ENCODE measurements at places on chromosomes 6 and 20.

DNA sequence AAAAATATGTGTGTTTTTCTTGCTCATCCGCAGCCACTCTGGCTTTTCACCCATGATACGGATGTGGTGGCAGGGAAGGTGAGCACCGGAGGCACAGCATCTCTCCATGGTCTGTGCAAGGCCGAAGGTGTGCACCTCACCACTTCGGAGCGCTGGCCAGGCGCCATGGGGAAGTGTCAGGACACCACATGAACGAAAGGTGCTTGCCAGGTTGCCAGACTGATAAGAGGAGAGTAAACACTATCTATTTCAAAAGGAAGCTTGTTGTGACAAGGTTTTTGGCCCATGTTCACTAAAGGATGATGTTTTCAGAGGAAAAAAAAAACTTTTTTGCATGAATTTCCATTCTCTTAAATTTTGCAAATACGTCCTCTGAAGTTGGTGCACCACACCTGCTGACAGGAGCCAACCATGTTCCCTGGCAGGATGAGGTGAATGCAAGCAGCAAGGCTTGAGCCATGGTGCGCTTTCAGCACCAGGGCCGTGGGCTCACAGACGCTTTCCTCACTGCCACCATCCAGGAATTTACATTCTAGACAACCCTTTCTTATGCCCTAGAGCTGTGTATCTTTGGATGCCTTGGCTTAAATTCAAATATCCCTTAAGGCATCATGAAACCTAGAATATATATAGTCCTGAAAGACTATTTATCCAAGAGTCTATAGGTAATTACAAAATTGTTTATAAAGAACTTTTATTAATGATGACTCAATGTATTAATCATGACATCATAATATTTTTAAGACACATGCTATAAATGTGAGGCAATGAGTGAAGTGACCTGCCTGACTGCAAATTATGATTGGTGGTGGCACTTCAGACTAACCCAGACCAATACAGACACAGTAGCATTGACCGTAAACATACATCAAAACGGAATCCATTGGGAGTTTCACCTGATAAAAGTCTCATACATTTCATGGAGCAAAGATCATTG, 234.5 kb downstream of the TFAP2A start:
- no peak for DNase-seq

DNA sequence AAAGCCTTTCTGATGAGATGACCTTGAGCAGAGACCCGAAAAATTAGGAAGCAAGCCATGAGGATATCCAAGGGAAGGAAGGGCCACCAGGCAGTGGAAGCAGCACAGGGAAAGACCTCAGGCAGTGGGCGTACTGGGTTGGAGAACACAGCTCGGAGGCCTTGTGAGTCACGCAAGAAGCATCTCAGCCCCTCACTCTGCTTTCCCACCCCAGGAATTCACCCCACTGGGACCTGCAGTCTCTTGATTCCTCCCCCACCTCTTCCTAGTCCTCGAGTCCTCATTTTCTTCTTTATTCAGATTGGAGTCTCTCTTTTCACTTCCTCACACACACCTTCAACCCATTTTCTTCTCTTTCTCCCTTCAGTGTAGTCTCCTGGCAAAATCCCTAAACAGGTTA, 27.0 kb downstream of the RPRD1B start:
- DNase-seq: no peak

GRCh38 chr6:158410784-158411183, 98.5 kb downstream of the TULP4 start:
- no peak for DNase-seq

DNA sequence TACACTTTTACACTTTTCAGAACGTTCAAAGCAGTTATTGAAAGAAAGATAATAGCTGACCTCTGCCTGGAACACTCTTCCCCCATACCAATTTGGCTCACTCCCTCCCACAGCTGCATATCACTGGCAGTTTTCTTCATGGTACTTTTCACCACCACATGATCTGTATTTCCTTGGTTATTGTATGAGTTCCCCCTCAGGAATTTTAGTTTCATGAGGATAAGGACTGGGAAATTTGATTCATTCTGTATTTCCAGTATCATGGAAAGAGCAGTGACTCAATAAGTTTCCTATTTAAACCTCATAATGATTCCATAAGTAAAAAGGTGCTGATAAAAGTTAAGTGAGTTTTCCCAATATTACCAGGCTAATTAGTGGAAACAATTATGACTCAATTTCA, 16.0 kb downstream of the HTR1B start:
- no peak for DNase-seq

GRCh38 chr6:143811501-143812157, 31.5 kb upstream of the LTV1 start:
- no peak for DNase-seq

DNA sequence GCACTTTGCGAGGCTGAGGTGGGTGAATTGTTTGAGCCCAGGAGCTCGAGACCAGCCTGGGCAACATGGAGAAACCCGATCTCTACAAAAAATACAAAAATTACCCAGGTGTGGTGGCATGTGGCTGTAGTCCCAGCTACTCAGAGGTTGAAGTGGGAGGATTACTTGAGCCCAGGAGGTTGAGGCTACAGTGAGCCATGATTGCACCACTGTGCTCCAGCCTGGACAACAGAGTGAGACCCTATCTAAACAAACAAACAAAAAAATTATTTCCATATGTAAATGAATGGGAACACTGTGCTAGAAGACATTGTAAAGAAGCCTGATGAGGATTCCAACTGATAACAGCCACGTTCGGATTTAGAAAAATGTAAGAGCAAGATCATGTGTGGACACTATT, 154.2 kb downstream of the ZFP64 start:
- no peak for DNase-seq

DNA sequence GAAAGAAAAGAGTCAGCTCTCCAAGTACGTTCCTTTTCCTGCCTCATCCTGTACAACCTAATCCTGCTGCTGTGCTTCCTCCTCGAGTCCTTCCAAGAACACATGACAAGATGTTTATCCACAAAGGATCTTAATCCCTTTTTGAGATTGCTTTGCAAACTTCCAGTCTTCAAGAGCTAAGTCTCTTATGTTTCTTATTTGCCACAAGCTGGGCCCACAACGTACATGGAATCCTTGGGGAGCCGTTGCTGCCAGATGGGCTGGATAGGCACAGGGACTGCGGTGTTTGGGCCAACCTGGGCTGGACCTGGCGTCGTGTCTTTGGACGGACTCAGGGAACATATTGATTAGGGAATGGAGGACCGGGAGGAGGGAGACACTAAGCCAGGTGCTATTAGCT, 79.7 kb upstream of the AFDN start:
- DNase-seq: peak; percentile 14

GRCh38 chr20:38152175-38152620, 12.9 kb downstream of the TGM2 start:
- DNase-seq: no peak

GRCh38 chr6:85404564-85405174, 45.2 kb upstream of the NT5E start:
- no peak for DNase-seq

DNA sequence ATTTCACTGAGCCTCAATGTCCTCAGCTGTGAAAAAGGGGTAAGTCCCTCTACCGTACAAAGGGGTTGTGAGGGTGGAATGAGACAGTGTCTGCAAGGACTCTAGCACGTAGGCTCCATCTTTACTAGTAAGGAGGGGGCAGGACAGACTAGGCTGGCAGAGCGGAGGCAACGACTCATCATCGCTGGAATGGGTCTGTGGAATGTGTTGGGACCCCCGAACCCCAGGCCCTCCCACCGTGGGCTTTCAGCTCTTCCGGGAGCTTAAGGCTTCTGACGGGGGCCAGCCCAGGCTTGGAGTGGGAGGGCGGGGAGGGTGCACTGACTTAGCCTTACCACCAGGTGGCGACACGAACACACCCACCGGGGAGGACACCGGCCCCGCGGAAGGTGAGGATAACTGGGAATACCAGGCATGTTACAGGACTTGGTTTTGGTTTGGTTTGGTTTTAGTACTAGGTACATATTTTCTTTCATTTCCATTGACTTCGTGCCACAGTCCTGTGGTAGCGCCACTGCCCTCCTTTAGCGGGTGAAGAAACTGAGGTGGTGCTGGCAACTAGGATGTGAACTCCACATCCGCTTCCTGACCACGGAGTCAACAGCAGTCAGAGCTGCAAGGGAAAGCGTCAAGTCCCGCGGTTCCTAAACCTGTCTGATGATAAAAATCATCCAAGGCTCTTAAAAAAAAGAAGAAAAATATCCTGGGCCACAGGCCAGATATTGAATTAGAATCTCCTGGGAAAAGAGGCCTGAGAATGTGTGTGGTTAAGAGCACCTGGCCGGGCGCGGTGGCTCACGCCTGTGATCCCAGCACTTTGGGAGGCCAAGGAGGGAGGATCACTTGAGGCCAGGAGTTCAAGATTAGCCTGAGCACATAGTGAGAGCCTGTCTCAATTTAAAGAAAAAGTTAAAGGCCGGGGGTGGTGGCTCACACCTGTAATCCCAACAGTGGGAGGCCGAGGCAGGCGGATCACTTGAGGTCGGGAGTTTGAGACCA, 10.3 kb upstream of the TULP1 start:
- peak; percentile 66 for DNase-seq

DNA sequence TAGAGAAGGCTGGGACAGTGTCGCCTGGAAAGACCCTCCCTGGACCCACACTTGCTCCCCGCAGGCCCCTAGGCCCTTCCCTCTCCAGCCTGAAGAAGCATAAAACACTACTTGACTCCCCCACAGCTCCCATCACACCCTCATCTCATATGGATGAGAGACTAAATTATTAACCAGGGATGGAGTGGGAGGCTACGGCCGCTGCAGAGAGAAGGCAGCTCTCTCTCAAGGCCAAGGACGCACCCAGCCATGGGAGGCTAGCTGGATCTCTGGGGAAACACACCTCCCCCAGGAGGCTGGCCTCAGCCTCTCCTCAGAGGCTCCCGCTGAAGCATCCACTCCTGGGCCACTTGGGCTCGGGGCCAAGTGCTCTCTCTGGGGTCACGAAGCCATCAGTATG, 102.5 kb downstream of the GRM4 start:
- no peak for DNase-seq

DNA sequence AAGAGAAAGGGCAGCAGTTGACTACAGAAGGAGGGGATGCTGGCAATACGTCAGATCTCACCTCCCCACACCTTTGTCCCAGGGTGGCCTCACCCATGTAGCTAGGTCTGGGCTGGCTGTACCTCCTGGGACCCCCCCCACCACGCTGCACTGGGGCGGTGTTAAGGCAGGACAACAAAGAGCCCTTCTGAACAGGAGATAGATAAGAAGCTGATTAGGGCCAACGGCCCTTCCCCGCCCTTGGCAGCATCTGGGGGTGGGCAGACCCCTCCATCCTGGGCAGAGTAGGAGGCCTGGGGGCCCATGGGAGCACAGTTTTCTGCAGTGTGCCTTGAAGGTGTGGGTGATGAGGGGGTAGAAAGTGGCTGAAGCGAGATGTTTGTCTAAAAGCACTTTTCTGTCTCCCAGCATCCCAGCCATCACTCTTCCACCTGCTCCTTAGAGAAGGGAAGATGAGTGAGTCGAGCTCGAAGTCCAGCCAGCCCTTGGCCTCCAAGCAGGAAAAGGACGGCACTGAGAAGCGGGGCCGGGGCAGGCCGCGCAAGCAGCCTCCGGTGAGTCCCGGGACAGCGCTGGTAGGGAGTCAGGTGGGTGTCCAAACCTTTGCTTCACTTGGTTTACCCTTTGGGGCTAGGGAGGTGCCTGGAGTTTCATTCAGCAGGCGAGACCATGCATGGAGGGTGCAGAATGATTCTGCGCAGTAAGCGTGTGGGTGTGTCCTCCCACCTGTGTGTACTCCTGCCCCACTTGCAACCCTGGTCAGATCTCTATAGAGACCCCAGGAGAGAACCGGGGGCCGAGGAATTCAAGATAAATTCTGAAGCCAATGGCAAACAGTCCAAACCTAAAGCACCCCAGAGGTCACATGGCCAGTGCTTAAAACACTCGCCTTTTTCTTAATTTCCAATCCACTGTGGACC, 3.9 kb downstream of the HMGA1 start:
- DNase-seq: no peak

DNA sequence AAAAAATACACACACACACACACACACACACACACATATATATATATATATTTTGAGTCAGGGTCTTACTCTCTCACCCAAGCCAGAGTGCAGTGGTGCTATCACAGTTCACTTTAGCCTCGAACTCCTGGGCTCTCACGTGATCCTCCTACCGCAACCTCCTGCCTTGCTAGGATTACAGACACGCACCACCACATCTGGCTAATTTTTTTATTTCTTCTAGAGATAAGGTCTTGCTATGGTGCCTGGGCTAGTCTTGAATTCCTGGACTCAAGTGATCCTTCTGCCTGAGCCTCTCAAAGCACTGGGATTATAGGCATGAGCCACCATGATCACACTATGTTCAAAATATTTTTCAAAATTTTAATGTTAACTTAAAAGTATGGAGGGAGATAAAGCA, 43.5 kb downstream of the NUP153 start:
- no peak for DNase-seq

DNA sequence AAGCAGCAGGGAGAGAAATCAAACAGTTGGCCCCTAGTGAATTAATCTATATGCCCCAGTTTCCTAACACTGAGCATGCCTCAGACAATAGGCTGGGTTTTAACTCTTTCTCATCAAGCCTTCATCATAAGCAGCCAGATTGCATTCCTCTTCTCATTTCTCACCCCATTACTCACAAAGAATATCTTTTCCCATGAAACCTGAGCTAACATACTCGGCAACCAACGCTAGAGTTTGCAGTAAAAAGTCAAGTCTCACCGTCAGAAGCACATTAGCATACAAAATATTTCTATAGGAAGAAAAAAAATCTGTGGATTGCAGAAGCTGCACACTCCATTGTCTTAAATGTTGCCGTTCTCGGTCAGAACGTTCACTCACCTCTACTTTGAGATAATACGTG, 429.9 kb upstream of the ARID1B start:
- no peak for DNase-seq

DNA sequence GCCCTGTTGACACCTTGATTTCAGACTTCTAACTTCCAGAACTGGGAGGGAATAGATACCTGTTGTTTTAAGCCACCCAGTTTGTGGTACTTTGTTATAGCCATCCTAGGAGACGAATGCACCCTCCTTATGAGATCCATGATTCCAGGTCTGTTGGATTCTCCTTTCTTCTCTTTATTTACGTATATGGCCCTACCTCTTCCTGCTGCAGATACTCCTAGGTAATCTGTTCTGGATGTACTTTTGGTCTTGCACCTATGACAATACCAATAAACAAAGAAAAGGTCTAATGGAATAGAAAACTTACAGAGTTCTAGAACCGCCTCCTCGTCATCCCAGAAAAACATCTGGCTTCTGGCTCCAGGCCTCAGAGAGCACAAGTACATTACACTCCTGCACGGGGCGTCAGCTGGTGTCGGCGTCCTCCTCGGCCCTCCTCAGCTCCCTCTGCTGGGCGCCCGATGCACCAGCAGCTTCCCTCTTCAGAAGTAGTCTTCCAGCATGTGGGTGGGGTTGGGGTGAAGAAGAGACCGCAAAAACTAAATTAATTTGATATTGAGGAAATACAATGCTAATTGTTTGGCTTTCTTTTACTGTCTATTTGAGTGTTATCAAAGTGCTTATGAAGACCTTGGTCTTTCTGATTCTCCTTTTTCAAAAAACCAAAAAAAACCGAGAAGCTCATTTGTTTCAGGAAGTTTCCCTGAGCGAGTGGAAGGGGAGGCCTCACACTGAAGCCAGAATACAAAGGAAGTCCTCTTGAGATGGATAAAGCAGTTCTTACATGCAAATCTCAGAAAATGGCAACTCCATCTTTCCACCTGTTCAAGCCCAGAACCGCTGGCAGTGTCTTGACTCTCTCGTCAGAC, 9.7 kb upstream of the ATXN1 start:
- peak; percentile 81 for DNase-seq

All from CD4-positive, alpha-beta T cell treated with Interleukin-15 for 1 hour (primary cell).